ENCODE measurements at places on chromosomes 4 and X.

DNA sequence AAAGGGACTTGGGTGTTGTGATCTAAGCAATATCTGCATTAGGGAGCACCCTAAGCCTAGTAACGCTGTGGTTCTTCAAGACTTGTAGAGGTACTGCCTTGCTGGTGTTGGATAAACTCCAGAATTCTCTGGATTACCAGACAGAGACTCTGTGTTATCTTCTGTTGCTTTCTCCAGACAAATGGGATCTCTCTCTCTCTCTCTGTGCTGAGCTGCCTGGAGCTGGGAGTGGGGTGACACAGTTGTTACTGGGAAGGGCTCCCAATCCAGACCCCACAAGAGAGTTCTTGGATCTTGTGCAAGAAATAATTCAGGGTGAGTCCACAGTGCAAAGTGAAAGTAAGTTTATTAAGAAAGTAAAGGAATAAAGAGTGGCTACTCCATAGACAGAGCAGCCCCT is 48.8 kb downstream of the MCUB start:
- DNase-seq: no peak

DNA sequence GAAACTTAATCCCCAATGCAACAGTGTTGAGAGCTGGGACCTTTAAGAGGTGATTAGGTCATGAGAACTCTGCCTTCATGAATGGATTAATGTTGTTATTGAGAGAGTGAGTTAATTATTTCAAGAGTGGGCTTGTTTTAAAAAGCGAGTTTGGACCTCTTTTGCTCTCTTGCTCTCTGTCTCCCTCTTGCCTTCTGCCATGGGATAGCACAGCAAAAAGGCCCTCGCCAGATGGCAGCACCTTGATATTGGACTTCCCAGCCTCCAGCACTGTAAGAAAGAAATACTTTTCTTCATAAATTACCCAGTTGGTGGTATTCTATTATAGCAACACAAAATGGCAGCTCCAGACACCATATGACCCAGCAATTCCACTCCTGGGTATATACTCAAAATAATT is 7.0 kb upstream of the ATP6AP2 start:
- DNase-seq: no peak

- peak; percentile 23 for DNase-seq
Observed at GRCh38 chr4:61201561-61201960, 1.4 kb downstream of the ADGRL3 start.

- DNase-seq: peak; percentile 55
Observed at GRCh38 chr4:133151691-133152329, 2.7 kb downstream of the PCDH10 start.

GRCh38 chr4:151541389-151542071 is 132.6 kb downstream of the FHIP1A start:
- DNase-seq: no peak

DNA sequence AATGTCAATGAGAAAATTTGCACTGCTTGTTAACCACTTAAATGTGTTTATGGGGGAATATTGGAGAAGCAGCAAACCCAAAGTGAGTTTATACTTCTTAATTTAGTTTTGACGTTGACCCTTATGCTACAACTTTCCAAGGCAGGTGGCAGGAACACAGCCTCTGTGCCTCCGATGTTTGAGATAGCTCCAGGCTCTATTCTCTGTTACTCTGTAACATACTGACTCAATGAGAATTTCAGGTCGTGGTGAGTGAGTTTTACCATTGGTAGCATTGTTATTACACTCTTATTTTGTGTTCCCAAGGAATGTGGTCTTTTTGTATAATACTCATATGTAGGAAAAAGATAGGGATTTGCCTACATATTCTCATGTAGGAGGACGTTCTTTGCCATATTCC is 210.7 kb downstream of the BMPR1B start:
- no peak for DNase-seq

DNA sequence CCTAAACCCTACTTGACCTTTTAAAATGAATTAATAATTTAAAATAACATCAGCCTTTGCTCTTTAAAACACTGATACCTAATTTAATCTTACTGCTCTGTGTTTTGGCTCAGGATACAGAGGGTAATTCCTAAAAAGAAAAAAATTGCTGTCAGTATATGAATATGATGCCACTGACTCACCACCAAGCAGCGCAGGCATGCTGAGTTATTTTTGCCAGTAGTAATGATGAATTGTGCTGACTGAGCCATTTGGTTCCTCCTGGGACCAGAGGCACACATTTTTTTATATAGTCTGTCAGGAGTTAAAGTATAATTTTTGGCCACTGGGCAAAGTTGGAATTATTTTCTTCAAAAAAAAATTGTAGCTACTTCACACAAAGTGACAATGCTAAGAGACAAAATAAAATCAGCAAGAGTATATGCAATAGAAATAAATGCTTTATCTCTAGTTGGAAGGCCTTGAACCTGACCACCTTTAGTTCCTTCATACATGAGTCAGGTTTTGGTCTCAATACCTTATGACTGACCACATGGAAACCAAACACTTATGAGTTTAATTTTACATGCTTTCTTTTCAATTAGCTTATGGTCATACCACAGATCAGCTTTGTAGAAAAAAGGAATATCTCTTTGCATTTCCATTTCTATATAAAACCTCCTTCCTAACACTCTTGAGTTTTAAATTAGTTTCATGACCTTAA is 115.1 kb downstream of the PPP3CA start:
- DNase-seq: no peak

DNA sequence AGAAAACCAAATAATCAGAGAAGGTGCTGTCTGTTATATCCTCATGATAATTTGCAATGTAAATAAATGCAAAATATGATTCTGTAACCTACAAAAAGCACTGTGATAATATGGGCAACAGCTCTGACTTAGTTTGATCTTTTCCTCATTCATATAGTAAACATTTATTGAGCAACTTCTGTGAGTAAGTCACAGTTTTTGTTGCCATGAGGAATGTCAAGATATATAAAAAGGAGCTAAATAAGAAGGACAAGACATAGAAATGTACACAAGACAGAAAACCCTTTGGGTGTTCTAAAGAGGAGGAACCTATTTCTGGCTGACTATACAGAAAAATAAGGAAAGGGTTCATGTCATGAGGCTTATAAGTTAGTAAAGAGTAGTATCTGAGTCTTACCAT is 44.3 kb downstream of the ARSJ start:
- DNase-seq: no peak

DNA sequence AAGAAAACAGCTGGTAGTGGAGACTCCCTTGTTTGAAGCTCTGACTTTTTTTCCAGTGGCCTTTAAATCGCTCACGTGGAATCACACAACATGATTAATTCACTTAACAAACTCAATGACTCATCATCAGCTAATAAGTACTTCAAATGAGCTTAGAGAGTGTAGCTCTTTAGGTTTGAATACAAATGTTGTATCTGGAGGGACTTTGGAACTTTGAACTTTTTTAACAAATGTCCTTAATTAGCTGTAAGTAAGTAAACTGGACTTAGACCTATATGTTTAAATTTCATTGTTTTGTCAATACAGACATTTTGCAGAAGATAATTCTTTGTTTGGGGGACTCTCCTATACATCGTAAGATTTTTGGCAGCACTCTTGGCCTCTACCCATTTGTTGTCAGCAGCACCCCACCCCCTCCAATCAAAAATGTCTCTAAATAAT is 581.1 kb downstream of the SPRY1 start:
- no peak for DNase-seq
